ENCODE measurements at places on chromosomes 2 and 18.

DNA sequence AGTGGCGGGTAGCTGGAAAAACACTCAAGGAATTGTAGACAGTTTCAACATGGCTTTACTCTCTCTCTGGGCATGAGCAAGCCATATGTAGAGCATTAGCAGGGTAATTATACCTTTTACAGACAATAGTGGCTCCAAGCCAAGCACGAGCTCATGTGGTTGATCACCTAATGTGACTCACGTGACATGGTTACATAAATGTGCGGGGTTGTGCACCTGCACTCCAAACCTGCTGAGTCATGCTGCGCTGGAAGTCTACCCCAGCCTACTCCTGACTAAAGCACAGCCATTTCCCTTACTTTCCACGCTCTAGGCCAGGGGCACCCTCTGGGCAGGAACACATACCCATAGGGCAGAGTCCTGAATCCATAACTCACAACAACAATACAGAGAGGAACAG is 232.8 kb downstream of the MBD5 start:
- no peak for DNase-seq

GRCh38 chr2:1676091-1676912 is 68.0 kb downstream of the PXDN start:
- DNase-seq = no peak

- no peak for DNase-seq
Measured at GRCh38 chr18:32450026-32450691, 20.5 kb downstream of the GAREM1 start.

GRCh38 chr2:85221067-85221691 is 88.0 kb downstream of the TCF7L1 start:
- no peak for DNase-seq

GRCh38 chr2:203621981-203622515 is 84.4 kb upstream of the CD28 start:
- DNase-seq = no peak

DNA sequence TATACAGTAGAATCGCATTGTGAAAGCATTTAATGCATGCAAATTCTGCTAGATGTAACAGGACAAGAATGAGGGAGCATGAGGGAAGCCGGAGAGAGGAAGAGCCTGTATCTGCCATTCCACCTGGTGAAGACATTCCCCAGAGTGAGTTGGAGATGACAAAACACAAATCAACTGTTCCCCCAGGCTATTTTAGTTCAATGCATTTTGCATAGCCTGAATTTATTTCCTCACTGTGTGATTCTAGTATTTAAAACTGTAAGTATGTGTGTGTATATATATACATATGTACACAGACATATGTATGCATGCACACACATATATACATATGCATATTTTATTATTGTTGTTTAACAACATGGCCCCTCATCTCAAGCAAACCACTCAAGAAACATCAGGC is 54.7 kb downstream of the CCDC68 start:
- DNase-seq = no peak

DNA sequence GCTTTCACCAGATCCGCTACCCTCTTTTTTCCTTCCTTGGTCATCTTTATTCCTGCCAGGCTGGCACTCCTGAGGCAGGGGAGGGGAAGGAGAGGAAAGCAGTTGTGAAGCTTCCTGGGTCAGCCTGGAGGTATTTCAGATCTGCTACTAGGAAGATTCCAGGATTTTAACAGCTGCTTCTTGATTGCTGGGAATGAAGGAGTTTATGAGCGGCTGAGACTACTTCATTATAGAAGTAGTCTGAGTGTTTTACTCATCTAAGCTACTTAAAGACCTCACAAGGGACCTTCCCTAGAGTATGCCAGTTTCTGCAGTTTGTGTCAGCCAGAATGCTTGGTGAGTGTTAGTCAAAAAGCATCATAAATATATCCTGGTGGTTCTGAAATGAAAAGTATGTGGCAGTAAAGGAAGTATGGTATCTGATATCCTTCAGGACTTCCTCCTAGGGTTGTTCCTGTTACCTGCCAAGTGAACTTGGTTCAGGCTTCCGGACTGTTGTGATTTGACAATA is 1.9 kb downstream of the TANC1 start:
- no peak for DNase-seq

DNA sequence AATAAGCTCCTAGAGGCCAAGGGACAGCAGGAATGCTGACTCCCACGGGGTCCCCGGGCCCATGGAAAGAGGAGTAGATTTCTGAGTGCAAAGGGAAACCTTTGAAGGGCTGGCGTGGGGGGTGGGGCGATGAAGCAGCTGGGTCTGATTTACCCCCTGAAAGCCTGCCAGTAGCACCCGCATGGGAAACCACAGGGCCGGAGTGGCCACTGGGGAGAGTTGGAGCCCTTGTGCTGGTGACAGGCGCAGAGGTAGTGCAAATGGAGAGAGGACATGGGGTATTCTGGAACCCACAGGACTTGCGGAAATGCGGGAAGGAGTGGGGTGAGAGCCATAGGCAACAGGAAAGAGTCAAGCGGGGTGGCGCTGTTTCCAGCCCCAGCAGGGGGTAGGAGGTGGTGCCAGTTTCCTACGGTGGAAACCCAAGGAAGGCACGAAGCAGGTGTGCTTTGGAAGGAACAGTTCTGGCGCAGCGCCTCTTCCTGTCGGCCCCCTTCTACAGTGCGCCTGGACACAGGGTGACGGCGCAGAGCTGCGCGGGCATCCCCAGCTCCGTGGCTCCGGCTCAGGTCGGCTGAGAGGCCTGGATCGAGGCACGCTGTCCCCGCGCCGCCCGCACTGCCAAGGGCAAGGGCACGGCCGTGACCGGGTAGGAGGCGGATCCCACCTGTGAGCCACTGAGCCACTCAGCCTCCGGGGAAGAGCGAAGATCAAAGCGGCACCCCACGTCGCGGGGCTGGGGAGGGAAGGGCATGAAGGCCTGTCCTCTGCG is 149.0 kb upstream of the GLI2 start:
- no peak for DNase-seq

DNA sequence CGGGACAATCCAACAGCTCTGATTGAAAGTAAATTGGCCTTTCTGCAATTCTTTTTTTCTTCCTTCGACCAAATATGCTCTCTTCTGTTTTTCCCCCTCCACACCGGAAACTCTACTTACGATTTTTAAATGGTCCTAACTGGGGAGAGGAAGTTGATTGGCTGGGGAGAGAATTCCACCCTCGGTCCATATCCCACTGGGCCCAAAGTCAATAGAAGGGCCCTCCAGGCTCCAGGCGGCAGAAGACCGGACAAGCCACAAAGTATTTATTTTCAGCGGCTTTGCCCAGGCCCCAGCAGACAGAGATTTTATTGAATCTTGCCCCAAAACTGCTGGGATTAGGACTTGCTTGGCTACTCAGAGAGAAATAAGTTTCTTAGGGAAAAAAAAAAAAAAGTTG is 37.1 kb upstream of the SMAD7 start:
- DNase-seq = no peak

GRCh38 chr2:233096006-233096405 is 35.9 kb downstream of the INPP5D start:
- DNase-seq = no peak

GRCh38 chr2:53504507-53504906 is 263.1 kb upstream of the CHAC2 start:
- no peak for DNase-seq

DNA sequence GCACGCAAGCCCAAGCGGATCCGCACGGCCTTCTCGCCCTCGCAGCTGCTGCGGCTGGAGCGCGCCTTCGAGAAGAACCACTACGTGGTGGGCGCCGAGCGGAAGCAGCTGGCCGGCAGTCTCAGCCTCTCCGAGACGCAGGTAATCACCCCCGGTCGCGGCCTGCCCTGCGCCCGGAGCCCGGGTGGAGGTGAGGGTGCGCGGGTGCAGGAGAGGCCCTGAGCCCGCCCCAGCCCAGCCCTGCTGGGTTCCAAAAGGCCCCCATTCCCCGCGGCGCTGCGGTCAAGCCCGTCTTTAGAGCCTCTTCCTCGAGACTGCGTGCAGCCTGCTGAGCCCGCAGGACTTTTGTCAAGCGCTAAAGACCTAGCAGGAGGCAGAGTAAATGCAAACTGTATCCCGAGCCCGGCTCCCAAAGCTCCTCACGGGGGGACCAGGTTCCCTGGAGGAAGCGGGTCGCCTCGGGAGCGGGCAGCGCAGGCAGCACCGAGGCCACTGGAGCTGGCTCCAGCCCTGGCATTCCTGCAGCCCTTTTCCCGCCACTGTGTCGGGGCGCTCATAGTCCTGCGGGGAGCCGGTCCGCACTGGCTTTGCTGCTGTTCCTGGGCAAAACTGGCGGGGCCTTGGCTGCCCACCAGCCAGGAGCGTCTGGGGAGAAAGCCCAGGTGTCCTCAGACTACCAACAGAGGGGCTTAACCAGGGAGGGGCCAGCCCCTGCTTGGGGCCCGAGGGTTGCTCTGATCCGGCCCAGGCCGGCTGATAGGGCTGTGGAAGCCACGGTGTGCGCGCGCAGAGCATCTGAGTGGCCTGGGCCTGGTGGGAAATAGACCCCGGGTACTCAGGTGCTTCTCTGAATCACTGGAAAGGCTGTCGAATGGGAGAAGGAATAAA is 7.3 kb downstream of the EMX1 start:
- DNase-seq = no peak

DNA sequence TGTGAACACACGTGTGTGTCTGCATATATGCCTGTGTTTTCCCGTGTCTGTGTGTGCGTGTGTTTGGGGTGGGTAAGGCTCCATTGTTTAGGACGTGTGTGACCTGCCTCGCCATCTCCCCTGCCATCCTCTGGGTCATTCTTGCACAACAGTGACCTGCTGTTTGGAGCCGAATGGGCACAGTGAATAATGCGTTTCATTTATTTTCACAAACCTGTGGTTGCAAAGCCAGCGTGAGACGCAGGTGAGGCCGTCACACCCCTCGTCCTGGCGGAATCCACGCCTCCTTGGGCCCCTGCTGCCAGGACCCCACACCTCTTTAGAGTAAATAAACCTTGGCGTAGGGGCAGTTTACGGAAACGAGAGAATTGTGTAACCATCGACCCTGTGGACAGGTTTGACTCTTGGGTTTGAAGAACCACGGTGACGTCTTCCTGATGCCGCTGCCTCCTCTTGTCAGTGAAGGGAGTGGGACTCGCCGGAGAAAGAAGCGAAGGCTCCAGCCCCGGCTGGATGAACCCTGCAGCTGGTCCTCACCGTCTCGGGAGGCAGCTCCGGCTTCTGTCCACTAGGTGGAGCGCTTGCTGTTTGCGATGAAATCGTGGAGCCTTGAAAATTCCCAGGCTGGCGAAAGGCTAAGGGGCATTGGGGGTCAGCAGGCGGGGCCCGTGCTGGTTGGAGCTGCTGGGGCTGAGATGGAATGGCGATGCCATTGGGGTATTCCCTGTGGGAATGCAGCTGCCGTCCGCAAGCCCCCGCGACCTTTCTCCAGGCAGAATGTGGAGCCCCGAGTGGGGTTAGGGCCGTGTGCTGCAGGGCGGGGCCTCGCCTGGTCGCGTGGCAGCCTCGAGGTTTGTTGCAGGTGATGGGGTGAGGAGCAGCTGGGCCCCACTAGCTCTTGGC is 81.1 kb downstream of the RTP5 start:
- DNase-seq = no peak

- DNase-seq = no peak
Measured at GRCh38 chr2:227610123-227610522, 4.5 kb downstream of the SCYGR3 start.

DNA sequence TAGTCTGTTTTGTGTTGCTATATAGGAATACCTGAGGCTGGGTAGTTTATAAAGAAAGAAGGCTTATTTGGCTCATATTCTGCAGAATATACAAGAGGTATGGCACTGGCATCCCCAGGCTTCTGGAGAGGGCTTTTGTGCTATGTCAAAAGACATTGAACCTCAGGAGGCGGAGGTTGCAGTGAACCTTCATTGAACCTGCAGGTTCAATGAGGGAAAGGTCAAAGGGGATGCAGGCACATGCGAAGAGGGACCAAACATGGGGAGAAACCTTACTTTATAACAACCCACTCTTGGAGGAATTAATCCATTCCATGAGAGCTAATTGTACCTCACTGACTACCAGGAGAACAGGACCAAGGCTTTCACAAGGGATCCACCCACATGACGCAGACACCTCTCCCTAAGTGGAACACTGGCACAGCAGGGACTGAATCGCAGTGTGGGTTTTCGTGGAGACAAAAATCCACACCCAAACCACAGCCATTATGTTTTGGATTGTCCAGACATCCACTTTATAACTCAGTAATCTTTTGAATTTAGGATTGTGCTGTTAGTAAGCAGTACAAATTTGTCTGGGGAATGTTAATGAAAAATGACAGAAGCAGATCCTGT is 4.1 kb upstream of the SERPINB8 start:
- no peak for DNase-seq

- no peak for DNase-seq
Measured at GRCh38 chr18:28728891-28729290, 552.0 kb upstream of the CDH2 start.

- no peak for DNase-seq
Measured at GRCh38 chr18:39675906-39676305, 2110.3 kb upstream of the CELF4 start.

DNA sequence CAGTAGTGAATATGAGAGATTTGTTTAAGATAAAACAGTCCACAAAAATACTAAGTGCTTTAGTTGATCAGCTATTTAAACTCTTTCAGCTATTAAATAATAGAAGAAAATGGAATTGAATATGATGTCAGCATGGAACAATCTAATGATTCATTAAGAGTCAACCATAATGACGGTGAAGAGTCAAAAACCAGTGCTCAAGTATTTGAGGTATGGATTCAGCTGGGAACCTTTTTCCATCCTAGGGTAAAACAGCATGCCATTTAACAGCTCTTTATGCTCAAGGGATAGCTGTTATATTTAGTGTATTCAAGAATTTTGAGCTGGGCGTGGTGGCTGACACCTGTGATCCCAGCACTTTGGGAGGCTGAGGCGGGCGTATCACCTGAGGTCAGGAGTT is 29.7 kb downstream of the CARF start:
- no peak for DNase-seq

- DNase-seq = no peak
Measured at GRCh38 chr2:212465456-212465855, 73.1 kb downstream of the ERBB4 start.

GRCh38 chr2:104472076-104472475 is 381.8 kb upstream of the POU3F3 start:
- no peak for DNase-seq
